ENCODE measurements at places on chromosomes 1 and 21.

- DNase-seq: no peak
Observed at GRCh38 chr1:101044749-101045148, 19.2 kb upstream of the DPH5 start.

DNA sequence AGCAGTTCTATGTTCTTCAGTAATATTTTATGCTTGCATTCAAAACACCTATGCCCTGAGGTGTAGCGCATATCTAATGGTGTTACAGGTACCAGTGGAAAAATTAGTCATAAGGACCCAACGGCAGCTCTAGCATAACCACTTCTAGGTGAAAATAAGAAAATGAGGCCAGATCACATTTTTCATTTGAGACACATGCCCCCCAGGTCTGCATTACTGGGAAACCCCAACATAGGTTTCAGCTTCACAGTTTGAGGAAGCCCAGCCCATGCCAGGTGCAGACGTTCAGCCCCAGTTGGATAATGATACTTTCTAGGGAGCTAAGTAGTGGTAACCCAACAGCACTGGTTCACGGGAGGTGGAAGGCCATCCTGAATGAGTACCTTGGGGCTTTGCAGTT, 129.8 kb downstream of the CNIH3 start:
- DNase-seq: no peak

GRCh38 chr1:94471271-94471670, 53.1 kb downstream of the ABCD3 start:
- DNase-seq: no peak

DNA sequence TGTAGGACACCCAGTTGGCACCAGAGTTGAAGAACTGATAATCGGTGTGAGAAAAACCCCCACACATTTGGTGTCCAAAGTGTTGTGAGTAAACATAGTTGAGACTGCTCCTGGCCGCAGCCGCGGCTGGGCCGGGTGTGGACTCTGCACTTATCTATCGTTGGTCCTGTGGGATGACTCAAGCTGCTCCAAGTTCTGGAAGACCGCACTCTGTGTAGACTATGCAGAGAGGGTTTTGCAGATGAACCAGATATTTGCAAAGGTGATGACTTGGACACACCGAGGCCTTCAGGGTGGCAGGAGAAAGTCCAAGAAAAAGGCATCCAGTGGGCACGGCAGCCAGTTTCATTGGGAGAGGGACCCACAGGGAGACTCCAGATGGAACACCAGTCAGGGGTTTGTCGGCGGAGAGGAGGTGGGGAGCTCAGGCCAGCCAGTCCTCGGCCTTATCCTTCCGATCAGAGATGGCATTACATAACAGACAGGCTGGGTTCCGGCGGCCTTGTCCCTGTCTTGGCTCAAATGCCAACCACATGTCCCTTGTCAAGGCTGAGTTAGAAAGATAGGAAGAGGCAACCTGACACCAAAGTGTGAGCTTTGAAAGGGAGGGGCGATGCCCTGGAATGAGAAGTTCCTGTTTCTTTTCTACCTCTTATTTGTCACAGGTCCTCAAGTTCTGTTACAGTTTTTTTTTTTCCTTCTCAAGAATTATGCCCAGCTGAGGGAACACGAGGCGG, 21.1 kb downstream of the C2CD2 start:
- DNase-seq: no peak

GRCh38 chr1:160004001-160004400, 27.8 kb downstream of the PIGM start:
- no peak for DNase-seq

DNA sequence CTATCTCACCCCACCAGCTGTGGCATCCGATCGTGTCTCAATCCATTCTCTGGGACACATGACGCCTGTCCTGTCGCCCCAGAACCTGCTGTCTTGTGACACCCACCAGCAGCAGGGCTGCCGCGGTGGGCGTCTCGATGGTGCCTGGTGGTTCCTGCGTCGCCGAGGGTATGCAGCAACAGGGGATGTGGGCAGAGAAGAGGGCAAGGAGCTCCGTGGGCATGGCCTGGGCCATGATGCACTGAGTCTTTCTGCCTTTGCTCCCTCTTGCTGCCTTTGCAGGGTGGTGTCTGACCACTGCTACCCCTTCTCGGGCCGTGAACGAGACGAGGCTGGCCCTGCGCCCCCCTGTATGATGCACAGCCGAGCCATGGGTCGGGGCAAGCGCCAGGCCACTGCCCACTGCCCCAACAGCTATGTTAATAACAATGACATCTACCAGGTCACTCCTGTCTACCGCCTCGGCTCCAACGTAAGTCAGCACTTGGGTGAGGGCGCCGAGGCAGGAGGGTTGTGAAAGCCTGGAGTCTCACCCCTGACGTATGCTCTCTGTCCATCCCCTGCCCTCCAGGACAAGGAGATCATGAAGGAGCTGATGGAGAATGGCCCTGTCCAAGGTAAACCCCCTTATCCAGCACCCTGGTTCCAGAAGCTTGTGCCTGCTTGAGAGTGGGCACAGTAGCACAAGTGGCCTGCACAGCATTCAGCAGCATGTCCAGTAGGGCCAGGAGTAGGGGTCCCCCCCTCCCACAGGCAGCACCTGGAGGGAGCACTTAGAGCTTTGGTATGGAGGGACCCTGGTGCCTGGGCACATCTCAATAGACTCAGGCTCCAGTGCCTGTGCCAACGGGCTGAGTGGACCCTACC, 8.8 kb downstream of the TINAGL1 start:
- no peak for DNase-seq

DNA sequence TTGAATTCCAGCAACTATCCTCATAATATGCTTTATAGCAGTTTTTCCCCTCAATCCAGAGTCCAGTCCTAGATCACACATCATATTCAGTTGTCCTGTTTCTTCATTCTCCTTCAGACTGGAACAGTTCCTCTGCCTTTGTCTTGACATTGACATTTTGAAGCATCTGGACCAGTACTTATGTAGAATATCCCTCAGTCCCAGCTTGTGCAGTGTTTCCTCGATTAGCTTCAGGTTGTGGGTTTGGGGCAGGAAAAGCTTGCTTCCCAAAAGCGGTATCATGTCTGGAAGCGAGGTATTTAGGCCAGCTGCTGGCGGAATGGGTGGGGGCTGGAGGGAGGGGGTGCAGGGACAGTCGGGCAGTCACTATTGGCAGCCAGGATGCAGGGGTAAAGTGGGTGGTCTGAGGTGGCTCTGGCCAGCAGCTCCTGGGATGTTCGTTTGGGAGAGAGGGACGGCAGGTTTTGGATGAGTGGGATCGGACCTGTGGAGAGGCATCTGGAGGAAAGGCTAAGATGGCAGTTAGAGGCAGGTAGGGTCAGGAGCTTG, 6.5 kb downstream of the THEMIS2 start:
- no peak for DNase-seq

- DNase-seq: no peak
Observed at GRCh38 chr21:26617176-26617575, 44.1 kb upstream of the CYYR1 start.

GRCh38 chr1:45930258-45931150, 127.1 kb downstream of the MAST2 start:
- no peak for DNase-seq

GRCh38 chr1:41382480-41383090, 21.4 kb downstream of the FOXO6 start:
- no peak for DNase-seq

GRCh38 chr1:22471078-22471477, 19.4 kb downstream of the ZBTB40 start:
- peak; percentile 31 for DNase-seq

GRCh38 chr21:30769724-30770431, 14.7 kb upstream of the KRTAP21-1 start:
- no peak for DNase-seq

DNA sequence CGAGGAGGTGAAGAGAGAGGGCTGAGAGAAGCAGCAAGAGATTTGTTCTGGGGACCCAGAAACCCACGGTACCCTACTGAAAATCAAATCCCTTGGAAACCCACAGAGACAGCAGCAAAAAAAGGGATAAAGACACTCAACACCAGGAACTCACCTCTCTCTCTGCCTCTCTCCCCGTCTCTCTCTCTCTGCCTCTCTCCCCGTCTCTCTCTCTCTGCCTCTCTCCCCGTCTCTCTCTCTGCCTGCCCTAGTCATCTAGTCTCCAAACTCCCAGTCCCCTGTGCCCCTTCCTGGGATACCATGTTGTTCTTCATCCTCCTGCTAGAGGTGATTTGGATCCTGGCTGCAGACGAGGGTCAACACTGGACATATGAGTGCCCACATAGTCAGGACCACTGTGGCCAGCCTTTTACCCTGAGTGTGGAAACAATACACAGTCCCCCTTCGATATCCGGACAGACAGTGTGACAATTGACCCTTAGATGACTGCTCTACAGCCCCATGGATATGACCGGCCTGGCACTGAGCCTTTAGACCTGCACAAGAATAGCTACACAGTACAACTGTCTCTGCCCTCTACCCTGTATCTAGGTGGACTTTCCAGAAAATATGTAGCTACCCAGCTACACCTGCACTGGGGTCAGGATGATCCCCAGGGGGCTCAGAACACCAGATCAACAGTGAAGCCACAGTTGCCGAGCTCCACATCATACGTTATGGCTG, 9.8 kb upstream of the ALDH9A1 start:
- DNase-seq: no peak

DNA sequence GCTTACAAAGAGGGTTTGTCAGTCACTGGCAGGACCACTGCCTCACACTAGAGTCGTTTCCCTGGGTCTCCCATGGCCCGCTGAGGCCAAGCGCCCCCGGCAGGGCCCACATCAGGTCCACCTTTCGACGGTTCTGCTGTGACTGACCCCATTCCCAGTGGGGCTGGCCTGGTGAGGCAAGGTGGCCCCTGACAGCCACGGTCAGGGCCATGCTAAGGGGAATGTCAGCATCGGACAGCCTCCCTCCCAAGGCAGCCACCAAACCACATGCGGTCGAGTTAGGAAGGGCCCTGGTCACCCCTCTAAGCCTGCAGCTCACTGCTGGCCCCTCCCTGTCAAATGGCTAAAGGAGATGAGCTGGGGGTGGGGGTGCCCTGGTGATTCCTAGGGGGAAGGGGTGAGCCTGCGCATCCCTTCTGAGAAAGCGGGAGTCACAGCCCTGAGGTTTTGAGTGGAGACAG, 2.9 kb upstream of the KIF17 start:
- no peak for DNase-seq

DNA sequence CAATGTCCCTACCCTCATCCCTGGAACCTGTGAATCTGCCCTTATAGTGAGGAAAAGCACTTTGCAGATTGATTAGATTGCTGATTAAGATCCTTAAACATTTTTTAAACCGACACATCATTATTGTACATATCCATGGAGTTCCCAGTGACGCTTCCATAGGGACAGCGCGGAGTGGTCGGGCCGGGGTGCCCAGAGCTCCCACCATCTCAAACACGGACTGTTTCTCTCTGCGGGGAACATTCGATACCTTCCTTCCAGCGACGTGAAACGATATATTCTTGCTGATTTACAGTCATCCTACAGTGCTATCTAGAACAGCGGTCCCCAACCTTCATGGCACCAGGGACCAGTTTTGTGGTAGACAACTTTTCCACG, 4.0 kb downstream of the KRTAP10-12 start:
- no peak for DNase-seq

DNA sequence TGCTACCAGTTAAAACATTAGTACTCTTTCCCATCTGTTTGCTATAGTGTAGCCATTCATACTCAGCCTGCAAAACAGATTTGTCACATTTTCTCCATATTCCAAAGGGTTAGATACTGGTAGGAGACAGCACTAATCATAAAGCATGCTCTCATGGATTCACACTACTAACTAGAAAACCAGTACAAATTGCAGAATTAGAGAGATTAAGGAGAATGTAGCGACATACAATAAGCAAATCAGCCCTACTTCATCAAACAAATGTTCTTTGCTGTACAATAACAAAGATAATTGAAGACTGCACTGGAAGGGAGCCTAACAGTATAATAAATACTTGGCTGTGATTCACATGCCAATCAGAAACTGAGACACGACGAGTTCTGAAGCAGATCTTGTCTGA, 368.0 kb upstream of the PRMT6 start:
- no peak for DNase-seq

DNA sequence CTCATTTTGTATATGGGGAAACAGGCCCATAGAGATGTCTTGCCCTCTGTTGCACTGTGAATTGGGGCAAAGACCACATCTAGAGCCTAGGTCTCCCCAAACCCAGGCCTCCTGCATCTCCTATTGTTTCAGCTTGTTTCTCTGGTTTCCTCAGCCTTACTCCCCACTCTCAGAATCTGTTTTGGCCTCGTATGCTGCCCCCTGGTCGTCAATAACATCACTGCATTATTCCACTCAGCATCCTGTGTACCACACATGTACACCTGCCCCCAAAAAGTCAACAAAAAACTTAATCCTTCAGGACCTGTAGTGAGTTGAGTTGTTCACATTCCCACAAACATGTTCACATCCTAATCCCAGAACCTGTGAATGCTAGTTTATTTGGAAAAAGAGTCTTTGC, 184.8 kb downstream of the BRINP2 start:
- DNase-seq: peak; percentile 34

DNA sequence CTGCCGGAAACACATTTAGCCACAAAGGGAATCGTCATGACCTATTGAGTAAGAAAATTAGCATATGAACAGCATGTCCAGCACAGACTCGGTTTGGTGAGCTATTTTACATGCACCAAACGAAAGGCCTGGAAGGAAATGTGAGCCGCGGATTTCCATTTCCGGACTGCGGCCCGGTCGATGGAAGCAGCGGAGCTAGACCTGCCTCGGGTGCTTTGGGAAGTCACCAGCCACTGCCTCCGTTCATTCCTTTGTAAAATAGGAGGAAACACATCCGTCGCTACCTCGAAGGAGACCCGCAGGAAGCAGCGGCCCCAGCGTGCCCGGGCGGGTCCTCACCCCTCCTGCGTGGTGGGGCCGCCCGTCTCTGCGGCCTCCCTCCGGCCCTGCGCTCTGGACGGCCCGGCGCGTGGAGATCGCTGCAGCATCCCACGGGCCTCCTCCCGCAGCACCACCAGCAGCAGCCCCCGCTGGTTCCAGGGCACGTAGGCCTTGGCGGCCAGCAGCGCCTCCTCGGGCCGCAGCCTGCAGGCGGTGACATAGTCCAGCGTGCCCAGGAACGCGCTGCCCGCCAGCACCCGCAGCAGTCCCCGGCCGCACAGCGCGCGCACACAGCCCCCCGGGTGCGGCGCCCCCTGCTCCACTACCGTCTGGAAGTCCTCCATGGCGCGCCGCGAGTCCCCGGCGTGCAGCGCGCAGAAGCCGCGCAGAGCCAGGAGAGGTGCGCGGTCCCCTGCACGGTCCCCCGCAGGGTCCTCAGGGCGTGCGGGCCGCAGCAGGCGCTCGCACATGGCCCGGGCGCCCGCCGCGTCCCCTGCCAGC, 12.1 kb downstream of the TTC34 start:
- DNase-seq: no peak

Measured in fibroblast of skin of right quadriceps (primary cell).